Hematopoietic multipotent progenitor cell treated with erythropoietin and hydrocortisone succinate and interleukin-3 and kit ligand, for 4 days (in vitro differentiated cells): ENCODE measurements at places on chromosomes 7 and 10.

- DNase-seq = no peak
These were observed 286 bp downstream of the SP8 start for GRCh38 chr7:20786421-20786778.

DNA sequence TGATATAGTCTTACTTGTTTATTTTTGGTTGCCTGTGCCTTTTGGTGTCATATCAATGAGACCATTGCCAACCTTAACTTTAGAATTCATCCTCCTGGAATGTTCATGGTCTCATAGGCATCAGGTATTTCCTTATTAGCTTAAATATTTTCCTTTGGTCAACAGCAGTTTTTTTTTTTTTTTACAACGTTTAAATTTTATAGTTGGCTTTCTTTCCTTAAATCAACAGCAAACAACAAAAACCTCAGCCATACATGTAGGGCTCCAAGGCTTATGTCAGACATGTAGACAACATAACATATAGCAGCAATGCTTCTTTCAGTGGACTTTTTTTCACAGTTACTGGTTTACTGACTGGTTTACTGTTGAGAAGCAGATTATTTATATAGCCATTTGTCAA is 22.7 kb downstream of the ENTPD7 start:
- DNase-seq = no peak

DNA sequence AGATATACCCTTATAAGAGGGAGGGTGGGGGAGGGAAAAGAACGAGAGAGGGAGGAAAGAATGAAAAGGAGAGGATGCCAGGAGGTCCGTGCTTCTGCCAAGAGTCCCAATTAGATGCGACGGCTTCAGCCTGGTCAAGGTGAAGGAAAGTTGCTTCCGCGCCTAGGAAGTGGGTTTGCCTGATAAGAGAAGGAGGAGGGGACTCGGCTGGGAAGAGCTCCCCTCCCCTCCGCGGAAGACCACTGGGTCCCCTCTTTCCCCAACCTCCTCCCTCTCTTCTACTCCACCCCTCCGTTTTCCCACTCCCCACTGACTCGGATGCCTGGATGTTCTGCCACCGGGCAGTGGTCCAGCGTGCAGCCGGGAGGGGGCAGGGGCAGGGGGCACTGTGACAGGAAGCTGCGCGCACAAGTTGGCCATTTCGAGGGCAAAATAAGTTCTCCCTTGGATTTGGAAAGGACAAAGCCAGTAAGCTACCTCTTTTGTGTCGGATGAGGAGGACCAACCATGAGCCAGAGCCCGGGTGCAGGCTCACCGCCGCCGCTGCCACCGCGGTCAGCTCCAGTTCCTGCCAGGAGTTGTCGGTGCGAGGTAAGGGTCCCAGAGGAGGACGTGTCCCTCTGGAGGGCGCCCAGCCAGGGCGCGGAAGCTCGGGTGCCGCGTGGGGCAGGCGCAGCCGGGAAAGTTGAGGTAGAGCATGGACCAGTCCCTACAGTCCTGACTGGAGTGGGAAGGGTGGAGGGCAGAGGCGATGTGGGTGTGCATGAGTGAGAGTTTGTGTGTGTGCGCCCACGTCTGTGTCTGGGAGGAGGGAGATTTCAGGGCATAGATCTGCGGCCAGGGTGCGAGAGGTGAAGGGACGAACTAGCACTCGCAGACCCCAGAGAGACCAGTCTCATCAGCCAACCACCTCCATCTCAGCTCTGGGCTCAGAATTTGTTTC is 844 bp downstream of the GRM3 start:
- DNase-seq = no peak

GRCh38 chr7:132501956-132502355 is 74.3 kb downstream of the PLXNA4 start:
- no peak for DNase-seq
